ENCODE measurements at places on chromosomes 1 and 21.
A peak's percentile ranks its signal among the peaks of the same experiment; 100 is the strongest.

- peak; percentile 30 for DNase-seq
Measured at GRCh38 chr1:76857138-76857537, 10.1 kb upstream of the ST6GALNAC5 start.

DNA sequence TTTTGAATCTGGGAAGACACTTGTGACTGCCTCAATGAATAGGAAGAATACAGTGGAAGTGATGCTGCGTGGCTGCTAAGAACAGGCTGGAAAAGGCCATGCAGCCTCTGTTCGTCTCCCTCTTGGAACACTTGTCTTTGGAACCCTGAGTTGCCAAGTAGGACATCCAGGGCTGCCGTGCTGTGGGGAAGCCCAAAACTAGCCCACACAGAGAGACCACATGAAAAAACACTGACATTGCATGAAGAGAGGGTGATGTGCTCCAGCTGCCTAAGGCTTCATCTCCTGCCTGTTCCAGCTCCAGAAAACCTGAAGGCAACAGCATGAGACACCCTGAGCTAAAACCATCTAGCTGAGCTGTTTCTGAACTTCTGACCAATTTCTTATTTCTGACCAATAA, 61.1 kb upstream of the GNG4 start:
- no peak for DNase-seq

GRCh38 chr1:108828074-108828961, 28.6 kb downstream of the AKNAD1 start:
- peak; percentile 92 for DNase-seq

GRCh38 chr21:43981151-43981870, 30.8 kb upstream of the TRAPPC10 start:
- no peak for DNase-seq

DNA sequence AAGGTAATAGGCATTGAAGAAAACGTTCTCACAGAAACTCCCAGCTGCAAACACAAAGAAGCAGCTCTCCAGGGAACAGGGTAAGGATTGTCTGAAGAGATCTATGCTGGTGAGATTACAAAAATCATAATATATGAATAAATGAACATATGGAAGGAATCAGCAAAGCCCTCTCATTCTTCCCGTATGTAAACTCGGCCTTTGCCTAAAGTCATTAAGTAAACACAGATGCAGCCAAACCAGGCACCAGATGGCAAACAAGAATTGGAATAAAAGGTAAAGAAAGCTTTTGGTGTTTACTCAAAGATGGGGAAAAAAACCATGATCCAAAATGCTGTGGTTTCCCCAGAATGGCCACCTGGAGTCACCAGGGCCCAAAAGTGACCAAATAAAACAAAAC, 76.6 kb upstream of the HOOK1 start:
- no peak for DNase-seq
